NCI-H510A treated with DMSO at 0.1 percent for 48 hours (cell line): ENCODE measurements at places on chromosomes 2 and 18.

- no peak for DNase-seq
Measured at GRCh38 chr2:37283207-37283606, 41.4 kb downstream of the PRKD3 start.

GRCh38 chr18:57965246-57965645 lies 78.8 kb upstream of the NEDD4L start:
- no peak for DNase-seq

DNA sequence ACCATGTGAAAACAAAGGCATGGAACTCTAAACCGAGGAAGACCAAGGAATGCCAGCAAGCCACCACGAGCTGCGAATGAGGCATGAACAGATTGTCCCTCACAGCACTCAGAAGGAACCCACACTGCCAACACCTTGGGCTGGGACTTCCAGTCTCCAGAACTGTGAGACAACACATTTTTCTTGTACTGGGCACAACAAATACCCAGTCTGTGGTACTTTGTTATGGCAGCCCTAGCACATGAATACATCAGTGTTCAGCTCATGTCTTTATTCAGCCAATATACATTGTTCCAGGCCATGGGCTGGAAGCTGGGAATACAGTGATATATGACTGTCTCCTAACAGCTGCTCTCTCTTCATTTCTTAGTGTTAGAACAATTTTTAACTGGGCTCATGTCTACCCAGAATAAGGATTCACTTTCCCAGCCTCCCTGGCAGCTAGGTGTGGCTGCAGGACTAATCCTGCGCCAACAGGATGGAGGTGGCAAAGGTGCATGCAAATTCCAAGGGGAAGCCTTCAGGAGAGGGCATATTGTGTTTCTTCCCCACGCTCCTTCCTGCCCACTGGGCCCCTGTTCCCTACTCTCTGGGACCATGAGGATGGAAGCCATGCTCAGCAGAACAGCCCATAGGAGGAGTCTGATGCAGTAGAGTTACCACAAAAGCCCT lies 59.6 kb downstream of the STPG4 start:
- DNase-seq = no peak

DNA sequence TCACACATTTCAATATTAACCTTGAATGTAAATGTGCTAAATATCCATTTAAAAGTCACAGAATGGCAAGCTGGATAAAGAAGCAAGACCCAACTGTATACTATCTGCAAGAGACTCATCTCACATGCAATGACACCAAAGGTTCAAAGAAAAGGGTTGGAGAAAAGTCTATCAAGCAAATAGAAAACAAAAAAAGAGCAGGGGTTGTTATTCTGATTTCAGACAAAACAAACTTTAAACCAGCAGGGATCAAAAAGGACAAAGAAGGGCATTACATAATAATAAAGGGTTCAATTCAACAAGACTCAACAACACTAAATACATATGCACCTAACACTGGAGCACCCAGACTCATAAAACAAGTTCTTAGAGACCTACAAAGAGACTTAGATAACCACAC lies 14.5 kb upstream of the UNC80 start:
- DNase-seq = no peak

- DNase-seq = no peak
Measured at GRCh38 chr2:172282944-172283343, 144.4 kb upstream of the ITGA6 start.
